ENCODE measurements at places on chromosomes 6 and 20.
A peak's percentile ranks its signal among the peaks of the same experiment; 100 is the strongest.

- no peak for DNase-seq
These were observed 23.0 kb downstream of the PACRG start for GRCh38 chr6:162750776-162751175.

- no peak for DNase-seq
These were observed 101.0 kb upstream of the DTNBP1 start for GRCh38 chr6:15763837-15764236.

GRCh38 chr6:161066511-161066910 is 74.9 kb downstream of the MAP3K4 start:
- DNase-seq = no peak

GRCh38 chr6:144664281-144664680 is 379.1 kb downstream of the UTRN start:
- no peak for DNase-seq

DNA sequence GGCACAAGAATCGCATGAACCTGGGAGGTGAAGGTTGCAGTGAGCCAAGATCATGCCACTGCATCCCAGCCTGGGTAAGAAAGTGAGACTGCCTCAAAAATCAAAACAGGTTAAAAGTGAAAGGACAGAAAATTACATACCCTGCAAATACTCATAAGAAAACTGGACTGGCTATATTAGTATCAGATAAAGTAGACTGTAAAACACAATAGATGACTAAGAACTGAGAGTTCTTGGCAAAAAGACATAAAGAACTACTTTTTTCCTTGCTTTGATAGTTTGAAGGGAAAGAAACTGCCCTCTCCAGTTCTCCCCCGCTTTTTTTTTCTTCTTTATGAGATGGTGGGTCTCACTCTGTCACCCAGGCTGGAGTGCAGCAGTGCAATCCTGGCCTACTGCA is 17.0 kb downstream of the SNX3 start:
- no peak for DNase-seq

DNA sequence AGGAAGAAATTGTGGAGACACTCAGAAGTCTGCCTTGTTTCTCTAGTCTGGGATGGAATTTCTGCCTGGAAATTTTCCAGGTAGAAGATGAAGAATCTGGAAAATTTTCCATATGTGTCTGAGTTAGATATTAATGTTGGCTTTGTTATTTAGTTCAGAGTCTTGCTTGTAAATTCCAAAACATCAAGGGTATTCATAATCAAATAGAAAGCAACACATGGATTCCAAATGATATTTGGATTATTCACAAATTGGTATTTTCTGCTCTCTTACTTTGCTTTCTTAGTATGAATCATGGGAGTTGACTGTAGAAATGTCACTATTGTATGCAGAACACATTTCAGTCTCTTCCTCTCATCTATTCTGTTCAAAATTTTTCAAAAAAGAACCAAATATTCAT is 116.0 kb downstream of the GRIK2 start:
- DNase-seq = peak; percentile 48

DNA sequence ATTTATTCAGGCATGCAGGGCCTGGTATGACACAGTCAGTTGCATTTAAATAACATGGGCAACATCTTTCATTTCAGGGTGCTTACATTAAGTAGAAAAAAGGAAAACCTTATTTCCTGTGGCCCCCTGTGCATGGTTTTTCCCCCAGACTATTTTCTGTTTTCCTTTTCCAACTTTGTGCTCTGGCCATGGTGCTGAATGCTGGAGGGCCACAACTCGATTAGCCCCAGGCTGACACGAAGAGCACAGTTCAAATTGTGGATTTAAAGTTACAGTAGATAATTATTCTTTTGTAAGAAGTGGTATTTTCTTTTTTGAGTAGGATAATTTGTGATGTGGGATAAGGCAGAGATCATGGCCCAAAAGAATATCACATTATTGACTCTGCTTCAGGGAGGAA is 332.0 kb downstream of the HAO1 start:
- no peak for DNase-seq

DNA sequence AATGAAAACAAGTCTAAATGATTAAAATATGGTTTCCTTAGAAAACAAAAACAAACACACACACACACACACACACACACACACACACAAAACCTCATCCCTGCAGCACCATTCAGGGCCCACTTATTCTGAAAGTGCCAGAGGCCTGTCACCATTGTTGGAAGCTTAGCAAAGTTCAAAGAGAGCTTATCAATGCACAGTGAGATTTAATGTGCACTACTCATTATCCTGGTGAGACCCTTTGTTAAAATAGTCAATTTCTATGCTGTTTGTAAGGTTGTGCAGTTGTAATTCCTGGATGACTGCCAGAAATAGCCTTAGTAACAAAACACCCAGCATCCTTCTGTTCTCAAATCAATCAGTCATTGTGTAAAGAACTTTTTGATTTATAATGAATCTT is 482.9 kb downstream of the GRIK2 start:
- no peak for DNase-seq

- no peak for DNase-seq
These were observed 772 bp downstream of the HINT3 start for GRCh38 chr6:125957391-125957693.

GRCh38 chr6:90249034-90249433 is 47.6 kb downstream of the BACH2 start:
- DNase-seq = no peak

- peak; percentile 25 for DNase-seq
These were observed 25.1 kb downstream of the MYBL2 start for GRCh38 chr20:43691928-43692524.

DNA sequence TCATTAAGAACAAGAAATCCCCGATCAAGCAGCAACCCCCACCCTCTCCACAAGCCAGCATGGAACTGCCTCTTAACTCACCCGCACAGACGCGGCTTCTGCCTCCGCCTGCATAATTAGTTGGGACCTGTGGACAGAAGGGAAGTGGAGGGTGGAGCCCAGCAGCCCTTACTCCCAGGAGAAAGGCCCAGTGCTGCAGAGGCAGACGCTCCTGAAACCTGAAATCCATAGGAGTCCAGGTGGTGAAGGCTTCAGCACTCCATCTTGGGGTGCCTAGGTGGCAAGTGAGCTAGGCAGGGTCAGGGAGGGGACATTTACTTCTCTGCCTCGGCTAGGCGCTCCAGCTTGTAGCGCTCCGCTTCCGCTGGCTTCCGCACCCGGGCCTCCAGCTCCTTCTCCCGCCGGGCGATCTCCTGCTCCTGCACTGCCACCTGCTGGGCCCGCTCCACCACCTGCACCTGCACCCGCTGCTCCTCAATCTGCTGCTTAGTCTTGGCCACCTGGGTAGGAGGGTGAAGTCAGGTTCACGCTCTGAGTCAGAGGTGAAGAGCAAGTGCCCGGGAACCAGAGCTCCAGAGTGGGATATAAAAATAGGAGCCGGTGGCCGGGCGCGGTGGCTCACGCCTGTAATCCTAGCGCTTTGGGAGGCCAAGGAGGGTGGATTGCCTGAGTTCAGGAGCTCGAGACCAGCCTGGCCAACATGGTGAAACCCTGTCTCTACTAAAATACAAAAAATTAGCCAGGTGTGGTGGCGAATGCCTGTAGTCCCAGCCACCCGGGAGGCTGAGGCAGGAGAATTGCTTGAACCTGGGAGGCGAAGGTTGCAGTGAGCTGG is 10.7 kb downstream of the TUBB start:
- no peak for DNase-seq

GRCh38 chr20:45344168-45344860 is 3.9 kb downstream of the SDC4 start:
- peak; percentile 86 for DNase-seq

DNA sequence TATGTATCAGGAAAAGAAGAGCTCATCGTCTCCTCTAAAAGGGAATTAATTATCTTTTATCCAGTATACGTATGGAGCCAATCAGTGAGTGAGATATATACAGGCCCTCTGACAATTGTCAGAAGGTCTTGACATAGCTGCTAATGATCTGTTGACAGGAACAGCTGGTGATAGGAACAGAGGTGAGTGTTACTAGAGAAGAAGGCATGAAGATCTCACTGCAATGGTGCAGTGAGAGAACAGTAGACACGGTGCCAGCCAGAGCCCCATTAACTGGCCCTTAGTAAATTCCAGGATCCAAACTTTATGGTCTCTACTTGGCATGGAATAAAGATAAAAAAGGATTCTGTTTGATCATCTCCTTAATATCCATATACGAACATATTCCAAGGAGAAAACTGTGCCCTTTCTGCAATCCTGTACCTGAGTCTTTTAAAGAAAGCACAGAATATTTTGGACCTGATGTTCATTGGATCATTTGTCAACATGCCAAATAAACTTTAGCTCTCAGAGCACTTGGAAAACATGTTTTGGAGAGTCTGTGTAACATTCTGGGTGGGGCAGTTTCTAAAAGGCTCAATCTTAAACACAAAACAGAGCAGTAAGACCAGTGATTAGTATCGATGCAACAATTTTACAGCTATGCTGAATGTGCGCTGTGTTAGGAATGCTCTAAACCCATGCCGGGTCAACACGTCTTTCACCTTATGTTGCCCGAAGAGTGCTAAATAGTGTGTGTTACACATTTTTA is 135.8 kb upstream of the CITED2 start:
- no peak for DNase-seq

DNA sequence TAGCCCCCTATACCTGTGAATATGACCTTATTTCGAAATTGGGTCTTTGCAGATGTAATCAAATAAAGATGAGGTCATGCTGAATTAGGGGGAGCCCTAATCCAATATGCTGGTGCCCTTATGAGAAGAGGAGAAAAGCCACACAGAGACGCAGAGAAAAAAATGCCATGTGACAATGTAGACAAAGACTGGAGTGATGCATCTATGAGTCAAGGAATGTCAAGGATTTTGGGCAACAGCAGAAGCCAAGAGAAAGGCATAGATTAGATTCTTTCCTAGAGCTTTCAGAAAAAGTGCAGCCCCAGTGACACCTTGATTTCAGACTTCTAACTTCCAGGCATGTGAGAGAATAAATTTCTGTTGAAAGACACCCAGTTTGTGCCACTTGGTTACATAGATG is 47.4 kb upstream of the HS3ST5 start:
- DNase-seq = no peak

GRCh38 chr6:105253787-105254186 is 74.0 kb upstream of the POPDC3 start:
- DNase-seq = no peak

GRCh38 chr20:48278961-48279481 is 493.7 kb upstream of the SULF2 start:
- DNase-seq = no peak

DNA sequence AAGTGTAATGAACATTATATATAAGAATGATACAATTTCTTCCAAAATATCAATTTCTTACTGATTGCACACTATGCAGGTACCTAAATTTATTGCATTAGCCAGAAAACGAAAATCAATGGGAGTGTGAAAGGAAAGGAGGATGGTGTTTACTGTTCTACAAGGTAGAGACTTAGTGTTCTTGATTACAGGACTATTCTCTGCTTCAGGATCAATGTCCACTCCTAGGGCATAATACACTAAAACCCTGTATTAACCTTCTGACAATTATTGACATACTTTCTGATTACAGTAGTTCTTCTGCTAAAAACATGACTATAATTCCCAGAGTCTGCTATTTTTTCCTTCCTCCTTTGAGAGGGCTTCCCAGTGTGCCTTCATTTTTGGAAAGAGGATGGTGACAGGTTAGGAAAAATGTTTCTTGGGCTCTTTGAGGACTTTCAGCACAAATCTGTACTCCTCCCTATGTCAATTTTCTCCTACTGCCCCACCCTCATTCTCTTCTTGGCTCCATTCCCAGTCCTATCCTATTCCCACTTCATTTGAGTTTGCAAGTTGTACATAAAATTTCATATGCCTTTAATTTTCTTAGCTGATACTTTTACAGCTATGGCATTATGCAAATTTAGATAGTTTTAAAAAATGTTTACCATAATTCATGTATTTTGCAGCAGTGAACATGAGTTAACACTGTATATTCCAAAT is 278.9 kb downstream of the CENPW start:
- no peak for DNase-seq
